ENCODE measurements at places on chromosomes 7 and 10.

DNA sequence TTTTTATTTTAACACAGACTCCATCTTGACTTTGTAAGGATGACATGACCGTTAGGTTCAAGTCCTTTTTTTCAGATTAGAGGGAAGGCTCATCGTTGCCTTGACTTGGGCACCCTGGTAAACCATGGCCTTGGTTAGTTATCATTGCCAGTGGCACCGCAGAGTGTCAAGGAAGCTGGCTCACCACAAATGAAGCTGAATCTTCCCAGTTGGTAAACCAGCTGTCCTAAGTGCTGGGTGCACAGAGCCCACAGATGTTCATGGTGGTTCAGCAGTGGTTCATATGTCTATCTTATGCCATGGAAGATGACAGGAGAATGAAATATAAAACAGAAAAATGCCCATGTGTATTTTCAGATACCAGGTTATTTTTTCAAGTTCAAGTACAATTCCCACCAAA lies 273.6 kb downstream of the PLXDC2 start:
- no peak for DNase-seq

- DNase-seq: peak; percentile 46
Observed at GRCh38 chr7:28093623-28094232, 86.9 kb downstream of the JAZF1 start.

DNA sequence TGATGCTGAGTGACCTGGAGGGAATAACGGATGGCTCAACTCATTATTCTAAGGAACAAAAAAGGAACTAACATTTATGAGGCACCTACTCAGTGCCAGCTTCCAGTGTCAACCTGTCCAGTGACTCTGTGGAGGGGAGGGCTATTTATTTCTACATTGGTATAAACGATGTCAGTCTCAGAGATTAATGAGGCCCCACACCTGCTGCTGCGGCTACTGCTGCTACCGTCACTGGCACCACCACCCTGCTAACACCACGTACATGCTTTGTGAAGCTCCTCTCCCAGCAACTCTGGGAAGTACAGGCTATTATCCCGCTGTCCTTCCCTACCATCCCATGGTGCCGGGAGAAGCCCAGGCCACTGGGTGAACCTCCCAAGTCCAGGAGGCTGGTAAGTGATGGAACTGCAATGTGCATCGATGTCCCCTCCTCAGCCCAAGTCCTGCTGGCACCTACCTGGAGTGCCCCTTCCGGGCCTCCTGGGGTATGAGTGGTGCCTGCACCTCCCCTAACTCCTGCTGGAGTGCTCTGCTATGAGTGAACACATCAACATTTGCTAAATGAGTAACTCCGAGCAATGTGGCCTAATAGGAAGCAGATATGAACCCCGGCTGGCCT lies 101.5 kb downstream of the ARHGAP22 start:
- no peak for DNase-seq

GRCh38 chr10:4371691-4372295 lies 454.2 kb upstream of the AKR1E2 start:
- no peak for DNase-seq

- no peak for DNase-seq
Observed at GRCh38 chr7:136911344-136911743, 42.9 kb downstream of the CHRM2 start.

DNA sequence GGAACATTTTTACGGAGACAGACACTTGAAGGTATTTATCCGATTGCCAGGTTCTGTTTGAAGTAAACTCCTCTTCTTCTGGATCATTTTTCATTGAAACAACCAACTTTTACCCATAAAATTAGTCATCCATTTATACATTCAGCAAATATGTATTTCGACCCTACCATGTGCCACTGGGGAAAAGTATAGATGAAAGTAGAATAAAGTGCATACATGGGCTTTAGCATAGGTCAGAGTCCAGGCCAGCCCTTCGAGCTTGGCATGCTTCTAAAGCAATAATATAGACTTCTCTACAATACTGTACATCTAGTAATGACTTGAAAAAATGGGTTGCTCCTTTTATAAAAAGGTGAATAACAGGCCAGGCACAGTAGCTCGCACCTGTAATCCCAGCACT lies 10.1 kb downstream of the SLC25A16 start:
- DNase-seq: no peak

DNA sequence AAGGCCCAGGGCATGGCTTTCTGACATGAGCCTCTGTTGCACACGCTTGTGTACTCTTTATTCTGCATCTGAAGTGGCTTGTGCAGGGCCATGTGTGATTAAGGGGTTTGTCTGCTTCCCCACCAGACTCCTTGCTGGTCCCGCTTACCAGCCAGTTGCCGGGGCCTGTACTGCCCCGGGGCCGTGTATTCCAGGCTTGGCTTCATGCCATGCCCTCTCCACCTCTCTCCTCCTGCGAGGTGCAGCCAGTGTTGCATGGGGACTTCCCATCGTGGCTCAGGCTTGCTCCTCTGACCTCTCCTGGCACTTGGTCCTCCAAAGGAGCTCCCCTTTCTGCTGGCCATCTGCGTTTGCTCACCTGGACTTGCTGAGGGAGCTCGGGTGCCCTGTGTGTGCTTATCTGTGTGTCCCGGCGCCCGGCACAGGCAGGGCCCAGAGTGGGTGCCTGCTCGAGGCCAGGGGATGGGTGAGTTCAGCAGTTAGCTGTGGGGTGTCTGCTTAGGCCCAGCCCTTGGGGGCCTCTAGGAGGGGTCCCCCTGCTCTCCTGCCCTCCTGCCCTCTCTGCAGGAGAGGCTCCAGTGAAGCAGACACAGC lies 11.0 kb upstream of the C10orf143 start:
- DNase-seq: no peak

DNA sequence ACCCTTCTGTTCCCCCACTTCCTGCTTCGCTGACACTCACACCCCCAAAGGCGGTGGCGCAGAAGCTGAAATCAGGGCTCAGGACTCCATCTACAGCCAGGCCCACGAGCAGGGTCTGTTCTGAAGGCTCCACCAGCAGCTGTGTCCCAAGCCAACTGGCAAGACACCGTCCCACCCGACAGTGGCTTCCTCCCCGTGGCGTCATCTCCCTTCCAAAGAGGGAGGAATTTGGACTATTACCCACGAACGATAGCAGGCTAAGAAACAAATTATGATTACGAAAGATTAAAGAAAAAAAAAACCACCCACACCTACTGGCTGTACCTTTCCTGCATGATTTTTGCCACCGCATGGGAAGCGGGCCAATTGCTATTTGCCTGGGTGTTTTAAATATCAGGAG lies 54.3 kb downstream of the RBM17 start:
- DNase-seq: no peak

DNA sequence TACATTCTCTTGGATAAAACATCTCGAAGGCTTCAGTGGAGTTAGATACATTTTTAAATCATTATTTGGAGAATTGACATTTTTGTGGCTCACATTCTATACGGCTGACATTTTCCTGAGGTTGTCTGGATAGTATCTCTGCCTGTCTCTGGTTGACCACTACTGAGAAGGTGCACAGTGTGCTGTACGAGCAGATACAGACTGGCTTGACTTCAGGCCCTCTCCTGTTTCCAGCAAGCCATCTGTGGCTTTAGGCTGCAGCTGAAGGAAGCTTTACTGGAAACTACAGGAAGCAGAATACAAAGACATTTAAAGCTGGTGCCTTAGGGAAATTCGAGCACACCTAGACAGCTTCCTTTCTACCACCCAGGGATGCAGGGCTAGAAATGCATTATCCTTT lies 39.3 kb upstream of the RSU1 start:
- DNase-seq: no peak

DNA sequence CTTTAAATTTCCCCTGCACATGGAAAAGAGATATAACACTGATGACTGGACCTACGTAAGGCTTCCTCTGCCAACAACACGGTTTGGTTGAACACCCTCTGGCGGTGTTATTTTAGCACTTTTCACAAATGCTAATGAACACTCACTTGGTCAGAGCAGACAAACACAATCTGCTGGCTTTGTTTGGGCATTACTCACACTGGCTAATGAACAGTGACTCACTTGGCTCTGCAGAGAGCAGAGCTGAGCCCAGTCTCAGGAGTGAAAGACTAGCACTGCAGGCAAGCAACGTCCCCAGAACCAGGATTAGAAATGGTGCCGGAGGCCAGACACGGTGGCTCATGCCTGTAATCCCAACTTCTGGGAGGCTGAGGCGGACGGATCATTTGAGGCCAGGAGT lies 430.8 kb downstream of the PLXNA4 start:
- DNase-seq: no peak

- no peak for DNase-seq
Observed at GRCh38 chr7:29607259-29607658, 43.6 kb downstream of the PRR15 start.

- DNase-seq: peak; percentile 30
Observed at GRCh38 chr10:85995791-85996190, 370.8 kb downstream of the GRID1 start.

- peak; percentile 38 for DNase-seq
Observed at GRCh38 chr7:12403287-12404181, at the start of gene VWDE. Gene VWDE (minus strand): TSS chr7:12403865. CDS start chr7:12403716, 149 bp downstream.

DNA sequence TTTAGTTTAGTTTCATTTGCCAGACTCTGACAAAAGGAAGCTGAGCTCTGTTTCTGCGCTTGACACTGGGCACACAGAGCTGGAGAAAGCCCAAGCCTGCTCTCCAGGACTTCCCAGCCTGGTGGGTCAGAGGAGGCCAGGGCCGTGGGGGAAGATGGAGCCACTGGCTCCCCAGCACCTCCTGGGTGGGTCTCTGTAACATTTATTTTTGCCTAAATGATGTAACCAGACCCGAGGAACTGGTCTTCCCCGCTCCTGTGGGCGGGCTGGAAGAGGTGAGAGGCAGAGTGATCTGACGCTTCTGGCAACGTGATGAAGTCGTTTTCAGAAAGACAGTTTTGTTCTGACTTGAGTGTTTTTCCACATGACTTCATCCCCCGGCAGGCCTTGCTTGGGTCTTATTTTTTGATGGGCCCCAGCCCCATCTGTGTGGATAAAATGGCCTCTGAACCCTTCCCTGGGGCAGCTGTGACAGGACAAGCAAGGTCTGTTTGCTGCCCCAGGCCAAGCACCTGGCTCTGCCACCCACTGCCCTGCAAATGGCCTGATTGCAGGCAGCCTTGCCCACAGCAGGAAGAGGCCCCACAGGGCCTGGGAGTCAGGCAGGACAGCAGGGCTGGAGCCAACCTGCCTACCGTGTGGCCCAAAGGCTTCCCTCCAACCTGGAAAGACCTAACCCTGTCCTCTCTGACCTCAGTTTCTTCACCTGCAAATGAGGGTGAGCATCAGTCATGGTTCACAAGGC lies 304.9 kb upstream of the ZMIZ1 start:
- DNase-seq: peak; percentile 86

DNA sequence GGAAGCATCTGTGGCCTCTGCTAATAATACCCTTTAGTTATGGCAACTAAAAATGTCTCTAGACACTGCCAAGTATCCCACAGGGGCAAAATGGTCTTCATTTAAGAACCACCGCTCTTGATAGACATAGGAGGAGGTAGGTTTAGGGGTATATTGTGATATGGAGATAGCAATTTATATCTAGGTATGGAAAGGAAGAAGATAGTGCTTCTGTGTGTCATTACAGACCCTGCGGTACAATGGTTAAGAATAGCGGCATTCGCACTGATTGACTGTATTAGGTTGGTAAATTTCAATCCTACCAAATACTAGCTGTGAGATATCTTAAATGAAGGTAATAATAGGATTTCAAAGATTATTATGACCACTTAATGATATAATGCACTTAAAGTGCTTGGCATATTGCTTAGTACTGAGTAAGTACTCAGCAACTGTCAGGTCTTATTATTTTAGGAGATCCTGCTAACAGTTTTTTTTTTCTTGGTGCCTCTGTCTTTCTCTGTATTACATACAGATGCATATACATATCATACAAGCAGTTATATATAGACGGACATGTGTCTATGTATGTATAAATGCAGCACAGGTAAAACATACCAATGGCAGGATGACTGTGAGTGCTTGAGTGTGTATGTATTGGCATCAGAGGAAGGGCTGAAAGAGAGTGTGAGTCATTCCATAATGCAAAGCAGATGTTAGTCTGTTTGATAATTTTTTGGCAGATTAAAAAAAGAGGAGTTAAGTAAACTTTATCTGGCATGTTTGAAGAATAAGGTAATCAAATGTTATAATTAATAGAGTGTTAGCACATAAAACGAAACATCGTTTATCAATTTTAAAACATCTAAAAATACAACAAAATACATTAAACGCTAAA lies 50.0 kb upstream of the ITGB8 start:
- no peak for DNase-seq

DNA sequence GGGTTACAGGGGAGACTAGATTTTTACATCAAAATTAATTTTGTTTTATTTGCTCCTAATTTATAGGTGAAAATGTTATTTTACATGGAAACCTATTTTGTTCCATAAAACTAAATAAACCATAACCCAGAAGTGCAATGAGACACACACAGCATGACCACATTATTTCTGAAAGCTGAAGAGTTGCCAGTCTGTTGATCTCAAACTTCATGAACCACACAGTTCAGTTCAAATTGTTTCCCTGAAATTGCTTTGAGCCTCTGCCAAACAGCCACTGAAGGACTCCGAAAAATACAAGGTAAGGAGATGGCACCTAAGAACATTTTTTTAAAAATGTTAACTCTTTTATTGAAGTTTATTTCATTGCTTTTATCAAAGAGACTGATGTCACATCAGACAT lies 25.0 kb upstream of the ITGB8 start:
- no peak for DNase-seq

DNA sequence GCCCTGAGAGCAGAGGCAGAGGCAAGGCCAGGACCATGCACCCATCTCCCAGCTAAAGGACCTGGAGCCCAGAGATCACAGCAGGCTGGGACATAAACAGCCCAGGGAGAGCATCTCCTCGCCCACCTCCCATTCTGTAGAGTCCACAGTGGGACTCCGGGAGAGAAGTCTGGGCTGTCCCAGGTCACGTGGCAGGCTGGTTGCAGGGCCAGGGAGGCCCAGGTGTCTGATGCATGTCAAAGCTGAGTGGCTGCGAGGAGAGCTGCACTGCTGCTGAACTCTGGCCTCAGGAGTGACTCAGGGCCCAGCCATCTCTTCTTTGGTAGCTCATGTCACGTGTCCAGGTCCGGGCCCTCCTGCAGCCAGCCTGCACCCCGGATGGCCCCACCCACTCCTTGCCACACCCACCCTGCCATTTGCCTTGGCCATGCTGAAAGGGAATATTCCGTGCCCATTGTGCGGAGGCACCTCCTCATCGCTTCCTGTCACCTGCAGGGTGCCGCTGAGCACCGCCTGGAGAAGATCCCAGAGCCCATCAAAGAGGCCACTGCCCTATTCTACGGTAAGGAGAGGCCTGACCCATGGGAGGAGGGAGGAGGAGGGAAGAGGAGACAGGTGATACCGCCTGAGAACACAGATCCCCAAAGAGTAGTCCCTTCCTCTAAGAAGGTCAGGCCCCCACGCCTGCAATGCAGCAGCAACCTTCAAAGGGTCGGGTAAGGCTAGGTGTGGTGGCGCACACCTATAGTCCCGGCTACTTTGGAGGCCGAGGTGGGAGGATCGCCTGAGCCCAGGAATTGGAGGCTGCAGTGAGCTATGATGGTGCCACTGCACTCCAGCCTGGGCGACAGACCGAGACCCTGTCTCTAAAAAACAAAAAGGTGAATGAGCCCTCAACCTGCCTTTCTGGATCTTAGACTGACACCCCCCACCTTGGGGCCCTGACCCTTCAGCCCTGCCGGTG lies 12.6 kb upstream of the SH2B2 start:
- no peak for DNase-seq

Data from GM13977 (cell line).